ENCODE measurements at places on chromosomes 3 and 15. TPM values are rescaled to one million over a fixed set of nuclear protein-coding genes. Genes with fewer than 3 reads are reported as not detected.

The MAGI1 gene
- not detected for polyA plus RNA-seq

The LIPH gene
- polyA plus RNA-seq = not detected

The UQCC5 gene
- 24.3 TPM for polyA plus RNA-seq

The NOX5 gene
- polyA plus RNA-seq = not detected

The RYK gene
- polyA plus RNA-seq = 6.9 TPM

The ANKUB1 gene
- polyA plus RNA-seq = not detected

The RASGRF1 gene
- not detected for polyA plus RNA-seq

DNA sequence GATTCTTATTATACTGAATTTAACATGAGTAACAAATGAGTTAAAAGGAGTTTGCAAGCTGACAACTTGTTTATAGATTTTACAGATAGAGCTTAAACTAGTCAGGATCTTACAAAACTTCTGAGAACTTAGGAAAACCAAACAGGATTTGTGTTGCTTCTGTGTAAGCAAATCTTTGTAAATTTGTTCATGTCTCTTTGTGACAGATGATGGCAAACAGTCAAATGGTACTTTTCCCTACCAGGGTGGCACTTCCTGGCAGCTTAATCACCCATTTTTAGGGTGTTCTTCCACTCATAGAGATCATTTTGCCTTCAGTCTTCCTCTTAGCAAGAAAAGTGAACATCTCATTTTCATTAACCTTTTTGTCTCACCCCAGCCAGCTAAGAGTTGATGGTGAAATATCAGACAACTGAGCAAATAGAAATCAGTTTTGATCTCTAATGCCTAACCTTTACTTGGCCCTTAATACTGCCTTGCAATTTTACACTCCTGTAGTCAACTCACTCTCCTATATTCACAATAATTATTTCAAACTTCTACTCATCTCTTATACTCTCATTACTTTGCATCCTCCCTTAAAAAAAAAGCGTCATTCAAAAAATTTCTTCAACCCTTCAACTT, 23.7 kb upstream of the NECTIN3 start:
- no peak for DNase-seq
- H3K4me3 ChIP-seq = no peak overlapping the region
- no peaks in the 10 kb centered on the region for H3K27me3 ChIP-seq
- no peak overlapping the region for H3K27ac ChIP-seq
- H3K36me3 ChIP-seq = no peaks in the 10 kb centered on the region

DNA sequence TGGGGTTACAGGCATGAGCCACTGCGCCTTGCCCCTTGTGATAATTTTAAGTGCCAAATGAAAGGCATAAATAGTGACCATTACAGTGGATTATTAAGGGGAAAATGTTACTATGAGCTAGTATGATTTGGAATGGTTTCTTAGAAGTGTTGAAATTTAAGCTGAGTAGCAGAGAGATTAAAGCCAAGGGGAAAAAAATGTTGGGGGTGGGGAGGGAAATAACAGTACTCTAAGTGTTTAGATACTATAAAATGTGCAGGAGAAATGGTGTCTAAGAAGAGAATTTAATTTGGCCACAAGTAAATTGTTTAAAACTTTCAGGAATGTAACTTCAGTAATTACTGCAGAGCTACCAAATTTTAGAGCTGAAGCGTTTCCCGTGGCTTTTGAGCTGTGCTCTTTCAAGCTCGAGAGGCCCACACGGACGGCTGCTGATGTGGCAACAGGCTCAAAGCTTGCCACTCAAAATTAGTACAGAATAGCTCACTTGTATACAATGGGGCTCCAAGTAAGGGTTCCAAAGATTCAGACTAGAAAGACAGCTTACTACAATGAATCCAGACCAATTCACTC, 23.9 kb upstream of the SLC12A8 start:
- no peaks in the 10 kb centered on the region for H3K27me3 ChIP-seq
- peaks cover 14% of the 10 kb centered on the region for H3K36me3 ChIP-seq
- H3K4me3 ChIP-seq = no peak overlapping the region
- no peak overlapping the region for H3K27ac ChIP-seq

DNA sequence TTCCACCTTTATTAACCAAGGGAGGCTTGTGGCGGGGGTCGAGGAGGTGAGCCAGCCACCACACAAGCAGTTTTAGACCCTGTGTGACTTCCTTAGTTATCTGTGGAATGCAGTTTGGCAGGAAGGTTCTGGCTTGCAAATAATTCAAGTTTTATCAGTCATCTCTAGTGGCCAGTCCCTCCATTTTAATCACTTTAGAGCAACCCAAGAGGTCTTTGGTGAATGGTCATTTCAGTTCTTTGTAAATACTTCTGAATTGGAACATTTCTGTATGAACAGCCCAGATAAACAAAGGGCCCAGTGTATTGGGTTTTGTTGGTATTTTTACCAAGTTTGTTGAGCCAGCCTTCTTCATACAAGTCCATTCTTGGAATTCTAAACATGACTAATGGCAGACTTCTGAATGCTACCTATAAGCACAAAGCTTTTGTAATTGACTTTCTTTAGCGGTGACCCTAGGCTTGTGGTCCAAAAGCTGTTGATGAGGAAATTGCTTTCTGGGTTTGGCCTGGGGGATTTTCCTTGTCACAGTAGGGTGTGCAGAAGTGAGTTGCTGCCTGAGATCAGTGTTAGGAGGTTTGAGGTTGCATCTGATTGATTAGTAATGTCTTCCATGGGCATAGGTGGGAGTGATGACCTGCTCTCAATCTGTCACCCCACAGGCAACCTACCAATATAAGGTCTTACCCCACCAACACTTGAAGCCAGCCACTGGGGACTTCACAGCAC, 193.3 kb upstream of the TOPAZ1 start:
- no peak overlapping the region for H3K4me3 ChIP-seq
- H3K36me3 ChIP-seq = no peaks in the 10 kb centered on the region
- no peak for DNase-seq

GRCh38 chr3:20141851-20142250, 44.2 kb downstream of the SGO1 start:
- H3K4me3 ChIP-seq = no peak overlapping the region
- H3K4me1 ChIP-seq = no peaks in the 10 kb centered on the region
- peaks cover 17% of the 10 kb centered on the region for H3K36me3 ChIP-seq
- no peak for DNase-seq
- no peak overlapping the region for H3K27ac ChIP-seq

- DNase-seq = peak; percentile 71
- H3K36me3 ChIP-seq = no peaks in the 10 kb centered on the region
- H3K27ac ChIP-seq = peak overlapping the region; percentile 66
- H3K4me1 ChIP-seq = no peaks in the 10 kb centered on the region
Measured at GRCh38 chr3:10008588-10009344, 17.5 kb upstream of the FANCD2 start.

DNA sequence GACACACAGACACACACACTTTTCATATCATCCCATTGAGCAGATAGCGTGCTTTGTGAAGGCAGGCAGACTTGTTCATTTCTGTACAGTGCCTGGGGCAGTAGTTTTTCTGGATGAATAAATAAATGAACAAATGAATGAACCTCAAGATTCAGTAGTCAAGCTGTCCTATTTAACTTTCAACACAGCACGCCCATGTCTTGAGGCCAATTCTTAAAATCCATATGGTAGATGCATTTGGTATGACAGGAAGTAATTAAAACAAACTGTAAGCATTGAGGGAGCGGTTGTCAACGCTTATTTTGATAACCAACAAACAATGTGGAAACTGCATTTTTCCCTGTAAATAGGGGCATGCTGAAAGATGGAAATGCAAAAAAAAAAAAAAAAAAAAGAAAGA, 80.0 kb upstream of the BNC1 start:
- H3K27ac ChIP-seq = no peak overlapping the region
- peaks cover 7% of the 10 kb centered on the region for H3K27me3 ChIP-seq
- H3K36me3 ChIP-seq = no peaks in the 10 kb centered on the region
- H3K4me3 ChIP-seq = no peak overlapping the region
- DNase-seq = no peak
- no peaks in the 10 kb centered on the region for H3K4me1 ChIP-seq

GRCh38 chr15:57554063-57554811, 37.5 kb upstream of the MYZAP start:
- DNase-seq = no peak
- H3K4me3 ChIP-seq = no peak overlapping the region
- H3K27ac ChIP-seq = no peak overlapping the region
- no peaks in the 10 kb centered on the region for H3K36me3 ChIP-seq
- no peaks in the 10 kb centered on the region for H3K4me1 ChIP-seq
- H3K27me3 ChIP-seq = no peaks in the 10 kb centered on the region

- no peaks in the 10 kb centered on the region for H3K36me3 ChIP-seq
- no peaks in the 10 kb centered on the region for H3K4me1 ChIP-seq
- no peak overlapping the region for H3K4me3 ChIP-seq
- H3K27ac ChIP-seq = no peak overlapping the region
Measured at GRCh38 chr3:194344012-194344411, 7.1 kb downstream of the CPN2 start.

DNA sequence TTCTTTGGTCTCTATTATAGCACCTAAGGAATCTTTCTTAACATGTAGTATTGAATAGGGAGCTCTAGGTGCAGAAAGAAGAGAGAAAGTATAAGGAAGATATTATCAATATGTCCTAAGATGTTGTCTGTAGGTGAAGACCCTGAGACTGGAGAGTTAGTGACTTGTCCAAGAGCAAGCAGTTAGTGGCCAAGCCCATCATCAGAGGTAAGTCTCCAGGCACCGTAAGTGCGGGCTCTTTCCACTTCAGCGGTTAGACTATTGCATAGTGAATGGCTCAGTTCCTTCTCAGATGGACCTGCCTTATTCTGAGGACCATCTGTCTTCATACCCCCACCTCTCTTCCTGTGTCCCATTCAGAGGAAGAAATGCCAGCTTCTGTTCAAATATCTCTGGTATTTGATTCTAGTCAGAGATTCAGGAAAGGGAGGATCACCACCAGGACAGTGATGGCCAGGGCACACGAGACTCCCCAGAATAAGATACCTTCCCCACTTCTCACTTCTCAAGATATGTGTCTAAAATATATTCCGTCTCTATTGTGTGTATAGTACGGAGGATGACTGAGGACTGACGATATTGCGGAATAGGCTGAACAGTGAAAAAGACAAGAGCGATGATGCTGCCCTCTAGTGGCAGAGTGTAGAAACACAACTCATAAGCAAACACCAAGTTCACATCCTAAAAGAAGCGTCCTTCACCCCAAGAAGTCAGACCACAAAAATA, 19.1 kb upstream of the ADGRG7 start:
- peak; percentile 71 for DNase-seq
- H3K27ac ChIP-seq = no peak overlapping the region
- no peaks in the 10 kb centered on the region for H3K27me3 ChIP-seq
- H3K4me1 ChIP-seq = no peaks in the 10 kb centered on the region

- H3K4me1 ChIP-seq = peaks cover 4% of the 10 kb centered on the region
- H3K4me3 ChIP-seq = no peak overlapping the region
- no peak for DNase-seq
- H3K27me3 ChIP-seq = no peaks in the 10 kb centered on the region
Measured at GRCh38 chr3:188191460-188191859, 37.5 kb downstream of the LPP start.

DNA sequence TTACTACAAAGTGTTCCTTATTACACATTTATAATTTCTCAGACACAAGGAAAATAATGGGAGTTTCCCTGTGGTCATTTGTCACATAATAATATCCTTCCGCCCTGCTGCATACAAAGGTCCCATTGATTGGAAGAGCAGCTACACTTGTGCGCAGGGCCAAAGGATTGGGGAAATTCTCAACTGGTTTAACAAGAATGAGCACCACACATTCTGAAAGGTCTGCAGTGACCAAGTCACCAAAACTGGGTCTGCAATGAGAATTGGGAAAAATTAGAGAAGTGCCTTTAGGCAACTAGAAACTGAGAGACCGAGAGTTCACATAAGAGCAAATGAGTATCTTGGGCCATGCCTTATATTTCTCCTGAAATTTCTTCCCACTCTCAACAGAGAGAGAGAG, 98.2 kb upstream of the NR2F2 start:
- H3K4me3 ChIP-seq = no peak overlapping the region
- H3K4me1 ChIP-seq = no peaks in the 10 kb centered on the region
- no peaks in the 10 kb centered on the region for H3K36me3 ChIP-seq
- no peak overlapping the region for H3K27ac ChIP-seq
